Nephron progenitor cell (in vitro differentiated cells): ENCODE measurements at places on chromosomes 2 and 18.

GRCh38 chr2:193276560-193276959, 1081.8 kb upstream of the TMEFF2 start:
- no peak for DNase-seq

GRCh38 chr2:179877601-179878364, 16.4 kb upstream of the ZNF385B start:
- no peak for DNase-seq

GRCh38 chr2:943821-944220, 6.8 kb upstream of the SNTG2 start:
- no peak for DNase-seq

GRCh38 chr2:177275040-177275742, 10.7 kb upstream of the NFE2L2 start:
- no peak for DNase-seq

GRCh38 chr2:11073251-11073650, 82.0 kb upstream of the SLC66A3 start:
- peak; percentile 69 for DNase-seq

- DNase-seq = peak; percentile 18
Measured at GRCh38 chr2:169767243-169767888, 31.3 kb upstream of the SSB start.

DNA sequence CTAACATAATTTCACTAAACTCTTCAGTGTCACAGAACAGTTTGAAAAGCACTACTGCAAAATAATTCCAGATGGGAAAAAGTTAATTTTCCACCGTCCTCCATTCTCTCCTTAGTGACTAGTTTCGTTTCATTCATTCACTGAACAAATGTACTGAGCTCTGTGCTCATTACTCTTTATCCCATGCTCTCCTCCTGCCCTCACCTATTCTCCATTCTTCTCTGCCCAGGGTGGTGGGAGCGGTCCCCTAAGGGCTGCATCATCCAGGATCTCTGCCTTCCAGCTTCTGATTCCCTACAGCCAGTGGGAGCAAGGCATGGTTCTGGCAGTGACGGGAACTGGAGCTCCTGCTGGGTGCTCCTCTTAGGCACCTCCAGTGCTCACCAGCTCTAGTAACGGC, 133.9 kb upstream of the TLK1 start:
- no peak for DNase-seq

GRCh38 chr2:26754972-26755670, 9.0 kb upstream of the SLC35F6 start:
- DNase-seq = no peak

GRCh38 chr18:8958660-8959059, 143.8 kb upstream of the NDUFV2 start:
- no peak for DNase-seq

- DNase-seq = peak; percentile 90
Measured at GRCh38 chr18:59899298-59900221, at the start of gene PMAIP1. Gene PMAIP1 (plus strand): TSS chr18:59899996. CDS start chr18:59900178, 182 bp downstream.

- DNase-seq = no peak
Measured at GRCh38 chr2:11761259-11761658, 14.8 kb downstream of the LPIN1 start.

GRCh38 chr2:26860211-26860850, 12.4 kb downstream of the DPYSL5 start:
- DNase-seq = no peak

- no peak for DNase-seq
Measured at GRCh38 chr18:58362829-58363271, 266.0 kb downstream of the ALPK2 start.

DNA sequence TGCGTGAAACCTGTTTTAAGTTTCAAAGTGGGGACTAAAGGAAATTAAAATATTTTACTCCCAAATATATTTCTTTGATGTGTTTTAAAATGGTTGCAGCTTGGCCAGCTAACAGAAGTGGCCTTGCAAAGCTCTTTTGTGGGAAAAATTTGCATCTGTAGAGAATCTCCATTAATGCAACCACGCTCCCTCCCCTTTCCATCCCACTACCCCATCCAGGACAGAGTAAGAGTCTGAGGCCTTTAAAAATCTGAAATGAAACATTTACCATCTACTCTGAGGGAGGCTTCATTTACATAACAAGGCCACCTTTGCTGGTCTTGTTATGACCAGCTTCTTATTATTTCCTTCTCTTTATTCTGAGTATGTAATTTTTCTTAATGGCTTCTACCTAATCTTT, 63.5 kb downstream of the STAT4 start:
- DNase-seq = no peak

GRCh38 chr2:142286618-142287017, 155.8 kb upstream of the LRP1B start:
- peak; percentile 18 for DNase-seq

- DNase-seq = peak; percentile 52
Measured at GRCh38 chr2:64311948-64312621, 141.9 kb upstream of the LGALSL start.

DNA sequence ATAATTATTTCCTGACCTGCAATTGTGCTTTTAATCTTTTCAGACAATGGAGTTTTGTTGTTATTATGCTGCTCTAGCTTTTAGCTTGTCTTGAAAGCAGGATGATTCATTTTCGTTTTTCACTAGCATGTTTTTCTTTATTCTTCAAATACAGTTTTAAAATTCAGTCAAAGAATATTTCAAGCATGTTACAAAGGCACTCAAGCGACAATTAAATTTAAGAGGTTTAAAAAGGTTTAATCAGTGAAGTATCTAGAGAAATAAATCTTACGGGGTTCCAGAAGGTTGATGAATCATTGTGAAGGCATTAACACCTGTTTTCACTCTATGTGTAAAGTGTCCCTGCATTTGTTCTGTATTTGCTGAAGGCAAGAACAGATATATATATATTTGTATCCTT, 390.7 kb upstream of the TMEFF2 start:
- DNase-seq = no peak

- no peak for DNase-seq
Measured at GRCh38 chr18:67608191-67608590, 91.7 kb upstream of the DSEL start.

- no peak for DNase-seq
Measured at GRCh38 chr2:213491376-213491775, 207.1 kb downstream of the SPAG16 start.

- no peak for DNase-seq
Measured at GRCh38 chr2:239339726-239340601, 60.9 kb downstream of the HDAC4 start.

- DNase-seq = no peak
Measured at GRCh38 chr2:148342086-148342485, 302.5 kb upstream of the EPC2 start.

DNA sequence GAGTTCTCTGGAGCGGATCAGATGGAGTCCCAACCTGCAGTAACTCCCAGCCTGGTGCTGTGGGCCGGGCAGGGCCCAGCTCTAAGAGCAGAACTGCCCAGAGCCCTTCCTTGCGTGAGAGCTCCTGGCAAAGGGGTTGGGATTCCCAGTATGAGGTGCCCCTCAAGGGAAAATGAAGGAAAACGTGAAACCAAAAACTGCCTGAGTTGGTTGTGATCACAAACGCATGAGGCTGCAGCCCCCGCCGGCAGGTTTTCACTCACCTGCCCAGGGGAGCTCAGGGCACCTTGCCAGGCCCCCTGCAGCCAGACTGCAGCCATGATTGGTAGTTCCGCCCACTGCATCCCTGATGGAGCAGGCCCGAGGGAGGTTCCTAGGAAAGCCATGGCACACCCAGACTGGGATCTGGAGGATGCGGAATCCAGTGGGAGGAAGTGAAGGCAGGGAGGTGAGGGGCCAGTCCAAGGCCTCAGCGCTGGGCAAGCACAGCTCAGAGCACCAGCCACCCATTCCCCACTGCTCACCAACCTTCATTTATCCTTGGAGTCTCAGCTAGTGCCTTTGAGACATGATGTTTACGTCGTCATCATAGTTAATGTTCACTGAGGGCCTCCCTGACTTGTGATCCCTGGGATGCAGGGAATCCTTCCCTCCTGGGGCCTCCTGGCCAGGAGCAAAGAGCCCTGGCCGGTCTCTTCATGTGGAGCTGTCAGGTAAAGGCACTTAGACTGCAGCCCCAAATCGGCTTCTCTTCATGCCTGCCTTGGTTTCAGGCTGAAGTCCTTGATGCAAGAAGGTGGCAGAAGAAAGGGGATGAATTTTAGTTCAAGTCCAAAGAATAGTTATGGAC, 103.2 kb downstream of the INHBB start:
- no peak for DNase-seq

GRCh38 chr18:50836521-50836957, 16.7 kb upstream of the MRO start:
- no peak for DNase-seq

GRCh38 chr18:58866066-58866772, 1.5 kb downstream of the ZNF532 start:
- DNase-seq = no peak

DNA sequence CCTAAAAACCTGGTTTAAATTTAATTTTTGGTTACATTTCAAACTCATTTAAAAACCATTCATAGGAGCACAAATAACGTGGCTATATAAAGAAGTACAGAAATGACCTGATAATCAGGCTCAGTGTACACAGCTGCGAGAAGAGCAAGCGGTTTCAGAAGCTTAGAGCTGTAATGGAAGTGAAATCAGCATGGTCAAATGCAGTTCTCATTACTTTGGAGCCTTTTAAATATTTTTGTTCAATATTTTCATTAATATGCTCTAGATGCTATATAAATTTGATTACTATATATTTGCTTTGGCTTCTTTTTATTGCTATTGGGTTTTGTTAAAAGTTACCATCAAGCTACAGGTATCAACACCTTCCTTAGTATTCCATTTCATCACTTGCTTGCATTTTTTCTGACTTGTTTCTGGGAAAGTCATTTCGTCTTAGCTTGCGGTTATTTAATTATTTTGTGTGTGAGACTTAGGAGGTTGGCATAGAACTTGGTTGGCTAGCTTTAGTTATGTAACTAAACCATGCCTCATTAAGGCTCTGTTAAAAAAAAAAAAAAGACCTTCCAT, 58.7 kb downstream of the AFTPH start:
- no peak for DNase-seq

- DNase-seq = no peak
Measured at GRCh38 chr2:45930396-45930792, 278.9 kb downstream of the PRKCE start.

DNA sequence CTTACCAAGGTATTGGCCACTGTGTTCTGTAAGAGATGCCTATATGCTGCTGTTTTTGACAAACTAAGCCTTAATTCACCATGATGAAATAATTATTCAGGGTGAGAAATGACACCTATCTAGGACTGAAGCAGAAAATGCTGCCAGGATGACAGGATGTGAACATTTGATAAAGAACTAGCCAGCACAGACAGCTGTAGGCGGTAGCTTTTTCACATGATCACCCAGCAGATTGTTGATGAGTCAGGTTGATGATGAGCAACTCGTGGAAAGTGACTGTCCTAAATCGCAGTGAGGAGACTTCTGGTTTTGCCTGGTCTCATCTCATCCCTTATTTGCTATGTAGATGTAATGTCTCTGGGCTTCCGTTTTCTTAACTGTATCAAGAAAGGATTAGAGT, 144.1 kb downstream of the PRPF40A start:
- no peak for DNase-seq

GRCh38 chr2:184577743-184578142, 20.6 kb upstream of the ZNF804A start:
- DNase-seq = no peak

DNA sequence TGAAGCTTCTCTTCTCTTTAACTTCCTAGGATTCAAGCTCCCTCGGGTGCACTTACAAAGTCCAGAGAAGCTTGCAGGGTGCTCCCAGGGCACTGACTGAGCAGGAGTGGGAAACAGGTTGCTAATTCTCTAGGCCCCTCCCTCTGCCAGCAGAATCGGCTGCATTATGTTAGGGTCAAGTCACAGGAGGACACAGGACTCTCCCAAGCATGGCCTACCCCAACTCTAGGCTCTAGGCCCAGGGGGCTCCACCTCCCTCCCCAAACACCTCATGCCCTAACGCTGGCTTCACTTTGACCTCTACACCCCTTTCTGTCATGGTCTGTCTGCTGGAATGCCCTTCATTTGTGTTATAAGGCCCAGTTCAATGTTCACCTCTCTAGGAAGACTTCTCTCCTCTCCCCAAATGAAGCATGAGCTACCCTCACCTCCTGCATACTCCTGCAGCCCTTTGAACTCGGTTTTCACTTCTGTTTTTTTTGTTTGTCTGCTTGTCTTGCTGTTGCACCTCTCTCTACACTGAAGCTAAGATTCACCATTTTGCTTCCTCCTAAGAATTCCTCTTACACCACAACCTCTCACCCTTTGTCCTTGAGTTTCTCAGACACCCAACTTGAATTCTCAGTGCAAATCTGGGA, 521.8 kb upstream of the ID2 start:
- no peak for DNase-seq

- no peak for DNase-seq
Measured at GRCh38 chr2:43406651-43407279, 180.4 kb upstream of the ZFP36L2 start.

- DNase-seq = no peak
Measured at GRCh38 chr2:49404108-49404507, 249.8 kb upstream of the FSHR start.

- DNase-seq = no peak
Measured at GRCh38 chr18:11114653-11115052, 34.7 kb downstream of the PIEZO2 start.

- DNase-seq = no peak
Measured at GRCh38 chr2:150663143-150663542, 175.7 kb upstream of the RND3 start.

DNA sequence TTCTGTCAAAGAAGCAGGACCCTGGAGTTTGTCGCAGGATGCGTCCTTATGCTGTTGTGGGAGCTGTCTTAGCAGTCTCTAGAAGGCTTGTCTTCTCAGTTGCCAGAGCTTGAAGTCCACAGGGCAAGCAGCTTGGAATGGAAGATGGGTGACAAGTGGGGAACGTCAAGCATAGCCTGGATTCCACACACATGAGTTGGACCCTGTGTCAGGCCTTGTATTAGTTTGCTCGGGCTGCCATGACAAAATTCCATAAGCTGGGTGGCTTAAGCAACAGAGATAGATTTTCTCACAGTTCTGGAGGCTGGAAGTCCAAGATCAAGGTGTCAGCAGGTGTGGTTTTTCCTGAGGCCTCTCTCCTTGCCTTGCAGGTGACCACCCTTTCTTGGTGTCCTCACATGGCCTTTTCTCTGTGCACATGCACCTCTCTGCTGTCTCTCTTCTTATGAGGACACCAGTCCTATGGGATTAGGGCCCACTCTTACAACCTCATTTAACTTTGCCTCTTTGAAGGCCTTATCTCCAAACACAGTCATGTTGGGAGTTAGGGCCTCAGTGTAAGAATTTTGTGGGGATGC, 51.3 kb downstream of the THNSL2 start:
- no peak for DNase-seq

GRCh38 chr2:201349601-201350000, 7.5 kb downstream of the FLACC1 start:
- DNase-seq = no peak

- no peak for DNase-seq
Measured at GRCh38 chr18:61352611-61353010, 19.4 kb downstream of the CDH20 start.

GRCh38 chr2:160533482-160533881, 39.9 kb upstream of the RBMS1 start:
- no peak for DNase-seq
